ENCODE measurements at places on chromosomes 4 and X.

- DNase-seq: no peak
These were observed 316.7 kb downstream of the RPA4 start for GRCh38 chrX:97200454-97200853.

DNA sequence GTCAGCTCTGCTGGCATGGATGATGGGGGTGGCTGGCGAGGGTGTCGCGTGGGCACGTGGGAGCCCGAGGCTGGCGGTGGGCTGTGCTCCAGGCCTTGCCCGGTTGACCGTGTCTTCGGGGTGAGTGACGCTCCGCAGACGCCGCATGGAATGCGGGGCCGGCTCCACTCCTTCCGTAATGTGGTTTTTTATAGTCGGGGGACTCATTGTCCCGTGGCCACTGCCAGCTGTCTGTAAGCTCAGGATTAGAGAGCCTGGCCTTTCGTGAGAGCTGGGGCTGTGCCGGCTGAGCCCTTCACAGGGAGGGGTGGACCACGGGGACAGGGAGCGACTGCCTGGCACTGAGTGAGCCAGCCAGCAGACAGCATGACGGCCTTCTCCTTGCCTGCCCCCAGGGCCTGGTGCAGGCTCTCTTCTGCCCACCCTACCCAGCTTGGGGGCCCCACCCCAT, 20.4 kb downstream of the DOK7 start:
- no peak for DNase-seq

GRCh38 chrX:139882299-139882698, 50.6 kb downstream of the ATP11C start:
- no peak for DNase-seq

GRCh38 chr4:72208421-72209075, 176.7 kb downstream of the NPFFR2 start:
- DNase-seq: no peak

- DNase-seq: no peak
These were observed 466.2 kb downstream of the BCOR start for GRCh38 chrX:39631276-39632229.

DNA sequence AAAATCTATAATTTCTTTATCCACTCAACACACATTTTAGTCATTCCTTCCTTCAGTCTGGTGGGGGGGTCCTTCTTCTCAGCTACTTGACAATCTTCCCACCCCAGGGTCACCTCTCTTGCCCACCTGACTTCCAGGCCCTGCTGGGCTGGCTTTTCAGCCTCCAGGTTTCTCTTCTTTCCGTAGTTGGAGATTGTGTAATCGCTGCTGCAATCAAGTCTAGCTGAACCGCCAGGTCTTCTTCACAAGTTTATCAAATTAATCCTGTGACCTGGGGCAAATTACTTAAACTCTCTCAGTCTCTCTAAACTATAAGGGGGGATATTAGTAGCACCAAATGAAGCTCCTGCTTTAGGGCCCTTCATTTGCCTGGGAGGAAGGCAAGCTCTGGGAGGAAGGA, 102.9 kb upstream of the TNIP3 start:
- DNase-seq: no peak

GRCh38 chrX:119201570-119201969, 34.5 kb upstream of the PGRMC1 start:
- DNase-seq: no peak

DNA sequence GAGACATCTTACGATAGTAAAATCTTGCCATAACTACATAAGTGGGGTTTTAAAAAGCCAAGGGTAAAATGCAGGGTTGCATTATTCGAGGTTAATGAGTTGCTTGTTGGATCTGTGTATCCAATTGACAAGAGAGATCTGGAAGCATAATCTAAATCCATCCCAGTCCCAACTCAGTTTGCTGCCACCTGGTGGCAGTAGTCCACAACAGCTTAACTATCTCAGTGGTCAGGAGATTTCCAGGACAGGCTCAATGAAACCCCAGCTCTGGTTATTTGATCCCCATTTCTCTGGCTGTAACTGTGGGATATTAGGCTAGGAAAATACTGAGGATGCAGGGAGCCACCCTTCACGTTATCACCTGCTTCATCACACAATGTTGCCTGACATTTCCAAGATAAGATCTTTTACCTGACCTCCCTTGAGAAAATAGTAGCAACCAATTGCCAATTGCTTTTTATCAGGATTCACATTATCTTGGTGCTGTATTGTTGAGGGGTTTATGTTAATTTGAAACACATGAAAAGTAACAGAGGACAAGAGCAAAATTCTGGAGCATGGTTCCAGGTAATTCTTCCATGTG, 88.2 kb upstream of the TNIP3 start:
- peak; percentile 48 for DNase-seq

GRCh38 chr4:1445716-1446445, 39.6 kb upstream of the NKX1-1 start:
- DNase-seq: no peak

- no peak for DNase-seq
These were observed 237.2 kb upstream of the FSTL5 start for GRCh38 chr4:162401021-162401420.

- peak; percentile 91 for DNase-seq
These were observed 210.0 kb upstream of the STK26 start for GRCh38 chrX:131812847-131813825.

DNA sequence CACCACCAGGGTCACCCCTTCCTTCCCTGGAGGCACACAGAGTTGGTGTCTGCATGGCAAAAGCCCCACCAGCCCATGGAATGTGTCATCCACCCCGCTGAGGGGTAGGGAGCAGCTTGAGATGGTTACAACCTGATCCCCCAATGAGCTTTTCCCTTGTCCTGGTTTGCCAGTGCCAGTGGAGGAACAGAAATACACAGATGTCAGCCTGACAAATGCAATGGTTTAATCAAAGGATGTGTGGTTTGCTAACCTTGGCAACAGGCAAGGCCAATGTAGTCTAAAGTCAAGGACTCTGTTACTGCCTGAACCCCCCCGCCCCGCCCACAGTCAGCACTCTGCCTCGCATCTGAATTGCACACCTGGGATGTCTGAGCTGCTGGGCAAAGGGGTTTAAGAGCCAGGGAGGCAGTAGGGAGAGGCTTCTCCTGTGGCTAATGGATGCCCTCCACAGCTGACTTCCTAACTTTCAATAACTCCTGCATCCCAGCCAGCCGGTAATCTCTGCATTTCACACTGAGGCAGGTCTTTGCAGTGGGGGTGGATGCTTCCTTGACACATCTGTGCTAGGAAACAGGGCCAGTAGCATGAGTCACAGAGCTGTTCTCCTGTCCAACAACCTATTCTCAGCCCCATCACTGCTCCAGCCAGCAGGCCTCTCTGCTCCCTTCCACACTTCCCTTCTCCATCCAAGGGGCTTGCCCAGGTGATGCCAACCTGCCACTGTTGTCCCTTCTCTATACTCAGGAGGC, 137.5 kb downstream of the AMMECR1 start:
- no peak for DNase-seq

DNA sequence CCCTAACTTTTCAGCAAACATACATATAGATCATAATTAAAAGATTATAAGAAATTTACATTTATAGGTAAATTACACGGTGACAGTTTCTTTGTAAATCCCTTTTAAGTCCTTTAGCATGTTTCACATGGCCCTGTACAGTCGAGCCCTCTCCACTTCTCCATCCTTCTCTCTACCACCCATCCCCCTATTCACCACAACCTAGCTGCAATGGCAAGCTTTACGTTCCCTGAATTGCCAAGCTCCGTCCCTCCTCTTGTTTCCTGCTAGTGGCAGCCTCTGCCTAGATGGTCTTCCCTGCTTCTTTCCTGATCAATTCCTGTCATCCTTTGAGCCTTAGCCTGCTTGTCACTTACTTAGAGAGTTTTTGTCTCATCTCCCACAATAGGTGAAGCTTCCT, 116.2 kb downstream of the TMA16 start:
- DNase-seq: no peak

- DNase-seq: peak; percentile 60
These were observed 34.0 kb upstream of the GYPA start for GRCh38 chr4:144174401-144175067.

DNA sequence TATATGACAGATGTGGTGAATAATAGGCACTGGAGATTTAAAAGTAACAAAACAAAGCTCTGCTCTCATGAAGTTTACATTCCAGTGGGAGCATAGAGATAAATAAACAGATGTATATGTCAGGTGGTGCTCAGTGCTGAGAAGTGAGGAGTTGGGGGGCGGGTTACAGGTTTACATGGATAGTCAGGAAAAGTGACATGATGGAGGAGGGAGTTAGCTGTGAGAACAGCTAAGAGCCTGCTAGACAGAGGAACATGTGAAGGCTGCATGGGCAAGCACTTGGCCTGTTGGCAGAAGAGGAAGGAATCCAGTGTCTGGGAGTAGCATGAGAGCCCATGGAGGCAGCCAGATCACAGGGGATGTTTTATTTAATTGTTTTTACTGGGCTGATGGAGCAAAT, 10.2 kb upstream of the TMEM156 start:
- no peak for DNase-seq

- no peak for DNase-seq
These were observed 102.6 kb downstream of the SATL1 start for GRCh38 chrX:85140964-85141363.

DNA sequence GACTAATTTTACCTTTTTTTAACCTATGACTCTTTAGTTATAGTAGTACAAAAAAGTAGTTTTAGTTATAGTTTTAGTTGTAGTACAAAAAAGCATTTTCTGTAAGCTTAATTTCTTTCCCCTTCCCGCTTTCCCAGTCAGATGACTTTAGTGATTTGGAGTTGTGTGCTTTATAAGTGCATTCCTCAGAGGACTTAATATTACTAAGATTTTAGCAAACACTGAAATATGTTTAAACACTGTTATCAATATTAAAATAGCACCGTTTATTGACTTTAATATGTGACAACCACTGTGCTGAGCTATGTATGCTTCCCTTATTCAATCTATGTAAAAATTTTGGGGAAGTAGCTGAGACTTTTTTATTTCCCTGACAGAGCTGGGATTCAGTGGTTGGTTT, 22.8 kb downstream of the GUF1 start:
- DNase-seq: no peak

DNA sequence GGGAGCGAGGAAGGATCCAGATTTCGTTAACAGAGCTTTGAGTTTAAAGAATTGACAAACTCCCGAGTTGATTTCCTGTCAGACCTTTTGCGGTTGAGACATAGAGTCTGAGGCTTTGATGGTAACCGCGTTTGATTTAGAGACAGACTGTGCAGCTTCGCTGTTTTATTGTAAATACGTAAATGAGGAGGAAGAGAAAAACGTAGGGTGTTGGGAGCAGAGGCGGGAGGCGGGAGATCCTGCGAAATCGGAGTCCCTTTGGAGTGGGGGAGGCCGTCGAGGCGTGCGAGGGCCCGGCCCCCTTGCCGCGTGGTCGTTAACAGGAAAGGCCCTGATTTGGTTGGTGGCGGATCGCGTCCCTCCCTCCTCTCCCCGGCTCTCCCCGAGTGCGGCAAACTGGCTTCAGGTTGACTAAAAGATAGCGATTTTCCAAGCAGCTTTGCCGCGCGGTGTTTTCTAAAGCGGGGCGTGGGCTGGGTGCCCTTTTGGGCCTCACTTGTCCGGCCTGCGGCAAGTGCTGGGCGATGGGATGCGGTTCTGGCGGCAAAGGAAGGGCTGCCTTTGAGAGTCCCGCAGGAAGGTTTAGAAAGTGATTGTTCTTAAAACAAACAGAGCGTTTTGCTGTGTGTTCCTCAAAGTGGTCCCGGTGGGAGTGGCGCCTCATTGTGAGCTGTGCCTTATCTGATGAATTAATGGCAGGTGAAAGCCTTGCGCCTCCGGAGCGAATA, 857 bp downstream of the SCML1 start:
- DNase-seq: peak; percentile 74

GRCh38 chrX:11434607-11435006, 141.4 kb downstream of the AMELX start:
- DNase-seq: no peak

- DNase-seq: no peak
These were observed 181.8 kb downstream of the HS6ST2 start for GRCh38 chrX:132776486-132777210.

GRCh38 chrX:77564823-77565222, 117.6 kb downstream of the FGF16 start:
- DNase-seq: no peak

GRCh38 chr4:110005461-110006056, 92.9 kb downstream of the EGF start:
- DNase-seq: peak; percentile 74

GRCh38 chr4:40283413-40283812, 51.7 kb upstream of the CHRNA9 start:
- no peak for DNase-seq

GRCh38 chrX:133273180-133273579, 55.0 kb upstream of the TFDP3 start:
- DNase-seq: no peak

DNA sequence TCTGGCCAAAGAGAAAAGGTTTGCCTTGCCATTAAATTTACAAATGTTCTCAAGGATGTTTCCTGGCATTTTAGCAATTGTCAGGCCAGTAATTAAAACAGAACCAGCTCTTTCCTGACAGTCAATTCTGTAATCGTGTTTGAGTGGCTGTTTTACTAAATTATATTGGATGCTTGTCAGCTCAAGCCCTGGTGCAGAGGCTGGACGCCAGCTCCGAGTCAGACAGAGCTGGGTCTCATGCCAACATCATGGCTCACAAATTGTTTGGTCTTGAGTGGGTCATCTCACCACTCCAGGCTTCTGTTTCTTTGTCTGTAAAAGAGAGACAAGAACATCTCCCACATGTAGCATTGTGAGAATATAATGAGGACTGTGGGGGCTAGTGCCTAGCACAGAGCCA, 190.3 kb upstream of the PSAPL1 start:
- no peak for DNase-seq

DNA sequence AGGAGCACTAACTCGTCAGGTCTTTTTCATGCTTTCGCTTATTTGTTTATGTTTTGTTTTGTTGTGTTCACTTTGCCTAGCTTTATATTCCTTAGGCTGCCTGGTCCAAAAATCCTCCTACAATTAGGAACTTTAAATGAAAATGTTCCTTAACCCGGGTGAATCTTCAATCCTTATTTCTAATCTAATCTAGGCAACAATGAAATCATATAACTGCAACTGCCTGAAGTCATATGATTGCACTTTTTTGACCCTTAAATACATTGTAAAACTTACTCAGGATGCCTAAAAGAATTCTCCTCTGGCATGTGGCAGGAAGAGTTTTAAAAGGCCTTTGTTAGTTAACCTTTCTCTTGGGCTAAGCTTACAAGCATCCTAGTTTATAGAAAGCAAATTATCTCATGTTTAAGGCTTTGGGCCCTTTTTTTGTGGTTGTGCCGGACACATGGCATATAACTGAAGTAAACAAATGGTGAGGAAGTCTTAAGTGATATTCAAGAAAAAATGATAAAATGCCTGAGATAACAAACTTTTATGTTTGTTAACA, 279.4 kb downstream of the FAT4 start:
- DNase-seq: no peak

DNA sequence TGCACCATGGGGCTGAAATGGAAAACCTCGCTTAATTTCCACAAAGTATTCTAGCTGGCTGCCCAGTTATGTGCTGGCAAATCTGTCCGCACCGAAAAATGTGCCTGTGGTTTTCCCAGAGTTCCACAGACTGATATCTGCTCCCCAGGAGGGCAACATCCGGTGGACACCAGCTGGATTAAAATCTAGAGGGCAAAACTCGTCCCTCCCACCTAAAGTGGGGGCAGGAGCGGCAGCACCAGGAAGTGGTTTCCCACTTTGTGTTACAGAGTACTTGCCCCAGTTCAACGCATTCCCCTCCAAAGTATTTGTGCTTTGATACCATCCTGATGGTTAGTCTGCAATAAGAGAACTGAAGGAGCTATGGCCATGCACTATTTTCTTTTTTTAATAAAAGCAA, 187.6 kb downstream of the TSPAN5 start:
- no peak for DNase-seq

GRCh38 chr4:129974730-129975129, 878.8 kb downstream of the C4orf33 start:
- no peak for DNase-seq

Data from CD4-positive, alpha-beta T cell treated with Interferon alpha-2 for 1 hour (primary cell).